Fibroblast of skin of abdomen (primary cell): ENCODE measurements at places on chromosomes 7 and 10.

- peak; percentile 88 for DNase-seq
Measured at GRCh38 chr10:30749385-30749784, 119.8 kb upstream of the LYZL2 start.

- DNase-seq, result no peak
Measured at GRCh38 chr7:120740348-120740747, 117.6 kb downstream of the TSPAN12 start.

GRCh38 chr10:99852481-99853213 lies 70.2 kb downstream of the ABCC2 start:
- no peak for DNase-seq

GRCh38 chr7:42493436-42494198 lies 256.6 kb upstream of the GLI3 start:
- peak; percentile 91 for DNase-seq

DNA sequence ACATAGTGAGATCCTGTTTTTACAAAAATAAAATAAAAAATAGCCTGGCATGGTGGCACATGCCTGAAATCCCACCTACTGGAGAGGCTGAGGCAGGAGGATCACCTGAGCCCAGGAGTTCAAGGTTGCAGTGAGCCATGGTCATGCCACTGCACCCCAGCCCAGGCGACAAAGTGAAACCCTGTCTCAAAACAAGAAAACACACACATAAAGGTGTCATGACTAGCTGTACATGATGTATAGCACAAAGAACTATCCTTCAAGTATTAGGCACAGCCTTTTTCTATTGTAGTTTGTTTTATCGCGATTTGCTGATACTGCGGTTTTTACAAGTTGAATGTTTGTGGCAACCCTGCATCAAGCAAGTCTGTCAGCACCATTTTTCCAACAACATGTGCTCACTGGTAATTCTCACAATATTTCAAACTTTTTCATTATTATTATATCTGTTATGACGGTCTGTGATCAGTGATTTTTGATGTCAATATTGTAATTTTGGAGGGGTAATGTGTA lies 11.5 kb upstream of the SNX13 start:
- DNase-seq, result no peak

GRCh38 chr7:48052748-48053147 lies 17.4 kb downstream of the C7orf57 start:
- DNase-seq, result peak; percentile 34
